ENCODE measurements at places on chromosomes 16 and 17.

GRCh38 chr16:87229230-87230188 lies 87.7 kb downstream of the C16orf95 start:
- DNase-seq = no peak

DNA sequence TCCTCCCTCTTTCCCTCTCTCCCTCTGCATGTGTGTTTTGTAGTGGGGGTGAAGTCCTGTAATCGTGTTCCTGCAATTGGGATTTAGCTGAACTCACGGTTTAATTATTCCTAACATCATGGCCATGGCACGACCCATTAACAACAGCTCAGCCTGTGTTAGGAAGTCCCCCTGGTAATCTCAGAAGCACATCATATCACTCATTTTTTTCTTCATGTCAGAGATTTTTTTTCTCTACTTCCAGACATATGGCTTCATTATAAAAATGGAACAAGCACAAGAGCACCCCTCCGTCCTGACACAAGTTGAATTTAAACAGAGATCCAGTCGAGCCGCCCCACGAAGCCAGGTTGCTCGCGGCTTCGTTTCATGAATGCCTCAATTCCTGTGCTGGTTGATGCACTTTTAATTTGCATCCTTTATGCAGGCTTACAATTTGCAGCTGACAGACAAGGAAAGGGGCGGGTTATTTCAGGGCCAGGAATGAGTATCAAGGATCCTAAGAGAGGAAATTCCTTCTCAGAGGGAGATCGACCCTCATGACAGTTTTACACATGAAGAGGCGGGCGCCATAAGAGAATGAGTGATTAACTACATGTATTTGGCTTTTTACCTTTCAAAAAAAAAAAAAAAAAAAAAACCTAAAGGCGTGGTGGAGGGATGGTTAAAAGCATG lies 192.9 kb downstream of the MAF start:
- no peak for DNase-seq

- DNase-seq = no peak
Measured at GRCh38 chr16:85733155-85733838, 17.6 kb downstream of the C16orf74 start.

- no peak for DNase-seq
Measured at GRCh38 chr16:48892893-48893292, 282.9 kb upstream of the N4BP1 start.

- DNase-seq = no peak
Measured at GRCh38 chr17:77724876-77725615, 233.5 kb upstream of the TNRC6C start.

DNA sequence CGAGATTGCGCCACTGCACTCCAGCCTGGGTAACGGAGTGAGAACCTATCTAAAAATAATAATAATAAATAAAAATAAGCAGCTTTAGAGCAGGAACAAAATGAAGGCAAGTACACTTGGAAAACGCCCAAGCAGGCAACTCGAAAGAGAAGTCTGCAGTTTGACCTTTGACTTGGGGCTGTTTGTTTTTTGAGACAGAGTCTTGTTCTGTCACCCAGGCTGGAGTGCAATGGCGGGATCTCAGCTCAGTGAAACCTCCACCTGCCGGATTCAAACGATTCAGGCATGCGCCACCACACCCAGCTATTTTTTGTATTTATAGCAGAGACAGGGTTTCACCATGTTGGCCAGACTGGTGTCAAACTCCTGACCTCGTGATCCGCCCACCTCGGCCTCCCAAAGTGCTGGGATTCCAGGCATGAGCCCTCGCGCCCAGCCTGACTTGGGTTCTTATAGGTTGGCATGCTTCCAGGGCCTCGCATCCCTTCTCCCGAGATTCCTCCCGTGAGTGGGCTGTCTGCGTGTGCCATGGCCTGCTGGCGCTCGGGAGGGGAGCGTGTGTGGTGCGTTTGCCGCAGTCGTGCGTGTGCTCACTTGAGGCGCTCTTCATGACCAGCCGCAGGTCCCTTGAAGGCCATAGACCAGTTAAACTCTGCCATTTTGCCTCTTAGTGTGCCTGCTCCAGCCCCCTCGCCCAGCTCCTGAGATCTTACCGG lies 18.4 kb upstream of the UBE2I start:
- DNase-seq = no peak

- peak; percentile 51 for DNase-seq
Measured at GRCh38 chr17:59165933-59166342, 10.4 kb downstream of the PRR11 start.

GRCh38 chr17:17935321-17936271 lies 36.6 kb downstream of the TOM1L2 start:
- no peak for DNase-seq

GRCh38 chr16:88610080-88610479 lies 28.3 kb upstream of the IL17C start:
- DNase-seq = no peak

GRCh38 chr16:61684541-61684940 lies 351.7 kb downstream of the CDH8 start:
- no peak for DNase-seq

DNA sequence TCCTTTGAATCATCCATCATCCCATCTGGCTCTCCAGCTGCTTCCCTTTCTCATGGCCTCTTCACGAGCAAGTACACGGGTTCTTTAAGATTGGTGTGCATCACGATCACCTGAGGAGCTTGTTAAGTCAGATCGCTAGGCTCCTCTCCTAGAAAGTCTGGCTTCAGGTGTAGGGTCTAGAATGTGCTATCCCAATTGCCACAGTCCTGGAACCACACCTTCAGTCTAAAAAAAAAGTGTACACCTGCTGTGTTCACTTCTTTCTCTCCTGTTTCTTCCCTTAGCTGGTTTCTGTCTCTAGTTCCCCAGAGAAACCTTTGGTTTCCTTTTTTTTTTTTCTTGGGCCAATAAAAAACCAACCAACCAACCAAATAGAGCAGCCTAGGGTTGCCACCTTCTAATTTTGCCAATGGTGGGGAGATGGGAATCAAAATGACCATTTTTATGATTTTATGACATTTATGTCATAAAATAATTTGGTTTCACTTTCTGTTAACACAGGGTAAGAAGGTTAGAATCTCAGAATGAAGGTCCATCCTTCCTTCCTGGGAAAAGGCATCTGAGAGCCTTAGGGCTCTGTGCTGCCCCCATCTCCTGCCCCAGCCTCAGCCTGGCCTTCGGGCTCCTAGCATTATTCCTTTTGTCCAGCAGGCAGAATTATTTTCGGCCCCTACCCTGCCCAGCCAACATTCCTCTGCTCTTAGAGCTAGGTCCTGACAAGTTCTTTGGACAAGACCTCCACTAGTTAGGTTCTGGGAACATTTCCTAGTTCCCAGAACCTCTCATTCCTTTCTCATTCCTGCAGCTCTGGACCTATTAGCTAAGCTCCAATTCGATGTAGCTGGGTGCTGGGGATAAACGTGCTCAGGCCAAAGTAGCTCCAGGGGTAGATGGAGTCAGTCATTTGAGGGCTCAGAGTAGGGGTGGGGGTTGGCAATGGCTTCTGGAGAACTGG lies 1.9 kb upstream of the GGT6 start:
- no peak for DNase-seq

DNA sequence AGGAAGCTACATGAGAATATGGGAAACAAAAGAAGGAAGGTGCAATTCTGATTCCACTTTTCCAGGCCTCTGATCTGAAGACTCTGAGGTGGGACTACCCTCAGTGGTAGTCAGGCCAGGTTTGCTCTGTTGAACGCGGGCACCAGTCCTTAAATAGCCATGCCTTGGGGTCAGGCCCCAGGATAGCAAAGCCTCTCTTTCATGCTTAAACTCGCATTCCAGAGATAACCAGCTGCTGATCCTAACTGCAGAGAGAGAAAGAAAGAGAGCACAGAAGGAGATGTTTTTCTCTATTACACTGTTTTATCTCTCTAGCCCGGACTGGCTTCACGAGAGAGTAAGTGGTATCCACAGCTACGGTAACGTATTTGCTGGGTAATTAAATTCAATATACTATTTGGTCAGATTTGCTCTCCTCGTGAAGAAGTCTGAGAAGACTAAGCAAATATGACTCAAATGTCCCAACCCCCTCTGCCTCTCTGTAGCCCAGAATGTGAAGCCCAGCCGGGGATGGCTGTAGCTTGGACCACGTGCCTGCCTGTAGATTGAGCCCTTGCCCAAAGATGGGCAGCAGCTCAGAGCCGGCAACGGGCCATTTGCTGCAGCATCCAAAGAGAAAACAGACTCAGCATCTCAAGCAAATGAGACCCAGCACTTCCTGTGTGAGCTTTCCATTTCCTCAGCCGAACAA lies 122.2 kb downstream of the SMG6 start:
- no peak for DNase-seq

DNA sequence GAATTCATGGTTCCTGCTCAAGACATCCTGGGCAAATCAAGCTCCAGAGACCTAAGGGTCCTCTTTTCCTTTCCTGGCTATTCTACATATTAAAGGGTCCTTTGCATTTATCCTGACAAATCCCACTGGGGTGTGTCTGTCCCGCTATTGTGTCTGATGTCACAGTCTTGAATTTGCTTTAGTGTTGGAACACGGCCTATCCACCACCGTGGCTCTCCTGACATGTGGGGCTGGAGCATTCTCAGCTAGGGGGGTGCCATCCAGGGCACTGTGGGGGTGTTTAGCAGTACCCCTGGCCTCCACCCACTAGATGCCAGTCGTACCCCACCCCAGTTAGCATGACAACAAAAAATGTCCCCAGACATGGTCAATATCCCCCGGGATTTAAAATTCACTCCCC lies 92.9 kb downstream of the IRF8 start:
- no peak for DNase-seq

GRCh38 chr17:17635126-17635525 lies 43.6 kb upstream of the PEMT start:
- no peak for DNase-seq

GRCh38 chr17:57001541-57001940 lies 23.6 kb downstream of the SCPEP1 start:
- no peak for DNase-seq

- no peak for DNase-seq
Measured at GRCh38 chr17:56867948-56868376, 34.0 kb downstream of the DGKE start.

DNA sequence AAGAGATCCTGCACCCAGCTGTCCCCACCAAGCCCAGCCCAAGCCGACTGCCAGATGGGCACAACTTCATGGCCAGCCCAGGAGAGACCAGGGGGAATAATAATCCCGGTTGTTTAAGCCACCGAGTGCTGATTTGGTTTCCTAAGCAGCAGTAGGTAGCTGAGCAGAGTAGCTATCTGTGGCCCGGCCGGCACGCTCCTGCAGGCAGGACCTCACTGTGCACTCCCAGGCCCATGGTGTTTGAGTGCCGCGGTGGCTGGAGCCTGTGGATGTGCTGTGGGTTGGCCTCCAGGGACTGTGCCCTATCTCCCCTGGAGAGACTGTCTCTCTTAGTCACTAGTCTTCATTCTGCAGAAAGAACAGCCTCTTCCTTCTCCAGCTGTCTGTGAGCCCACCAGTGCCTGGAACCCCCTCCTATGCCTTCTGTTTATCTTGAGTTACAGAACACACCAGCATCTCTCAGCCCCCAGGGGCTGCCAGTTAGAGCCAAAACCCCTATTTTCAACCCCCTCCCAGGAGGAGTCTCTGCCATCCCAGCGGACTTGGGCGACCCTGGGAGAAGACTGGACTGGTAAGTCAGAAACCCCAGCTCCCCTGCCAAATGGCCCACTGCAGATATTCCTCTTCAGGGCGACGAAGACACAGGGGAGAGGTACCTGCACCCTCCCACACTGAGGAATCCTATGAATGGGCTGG lies 152.0 kb downstream of the SDK2 start:
- no peak for DNase-seq

DNA sequence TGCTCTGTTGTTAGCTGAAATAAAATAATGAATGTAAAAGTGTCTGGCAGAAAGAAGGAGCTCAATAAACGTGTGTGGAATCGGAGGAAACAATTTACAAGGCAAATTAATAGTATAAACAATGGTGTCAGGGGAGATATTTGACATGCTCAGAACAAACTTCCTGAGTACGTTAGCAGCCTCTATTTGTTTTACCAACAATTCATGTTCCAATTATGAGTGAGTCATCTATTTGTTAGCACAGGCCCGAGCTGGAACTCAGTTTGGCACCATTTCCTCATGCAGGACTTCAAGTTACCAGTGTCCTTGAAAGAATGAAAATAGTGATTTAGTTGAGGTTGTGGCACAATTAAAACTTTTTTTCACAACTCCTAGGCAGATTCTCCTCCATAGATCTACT lies 9.1 kb downstream of the ASIC2 start:
- peak; percentile 31 for DNase-seq

DNA sequence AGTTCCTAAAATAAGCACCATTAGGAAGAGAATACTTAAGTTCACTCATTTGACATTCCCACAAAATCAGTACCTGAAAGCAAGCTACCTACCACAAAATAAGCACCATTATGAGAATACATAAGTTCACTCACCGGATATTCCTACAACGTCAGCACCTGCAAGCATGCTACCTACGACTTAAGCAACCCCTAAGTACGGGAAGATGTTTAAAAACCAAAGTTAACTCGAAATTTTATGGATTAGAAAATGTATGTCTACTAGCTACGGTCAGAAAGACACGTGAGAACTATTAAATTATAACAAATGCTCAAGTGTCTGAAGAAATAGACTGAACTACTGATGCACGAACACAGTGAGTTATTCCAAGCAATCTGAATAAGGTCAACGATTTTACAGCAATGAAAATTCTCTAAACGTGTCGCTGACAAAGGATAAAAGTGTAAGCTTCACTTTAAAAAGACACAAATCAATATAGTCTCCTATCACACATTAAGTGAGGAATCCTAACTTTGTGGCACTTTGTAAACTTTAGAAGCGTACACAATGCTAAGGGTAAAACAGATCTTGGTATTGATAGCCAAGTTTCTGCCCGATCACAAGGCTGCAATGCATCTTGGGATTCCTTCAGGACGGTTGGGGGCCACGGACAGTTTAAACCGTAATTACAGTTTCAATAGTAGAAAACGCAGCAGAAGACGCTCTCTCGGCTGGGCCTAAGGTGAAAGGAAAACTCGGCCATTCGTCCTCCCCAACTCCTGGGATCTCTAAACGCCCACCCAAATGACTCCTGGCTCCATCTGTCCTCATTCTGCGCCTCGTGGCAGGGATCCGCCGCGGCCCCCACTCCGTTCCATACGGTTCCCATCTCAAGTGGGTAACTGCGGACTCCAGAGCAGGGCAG lies 1.3 kb downstream of the GSPT1 start:
- peak; percentile 24 for DNase-seq

GRCh38 chr17:27575096-27575911 lies 55.7 kb upstream of the LGALS9 start:
- no peak for DNase-seq

DNA sequence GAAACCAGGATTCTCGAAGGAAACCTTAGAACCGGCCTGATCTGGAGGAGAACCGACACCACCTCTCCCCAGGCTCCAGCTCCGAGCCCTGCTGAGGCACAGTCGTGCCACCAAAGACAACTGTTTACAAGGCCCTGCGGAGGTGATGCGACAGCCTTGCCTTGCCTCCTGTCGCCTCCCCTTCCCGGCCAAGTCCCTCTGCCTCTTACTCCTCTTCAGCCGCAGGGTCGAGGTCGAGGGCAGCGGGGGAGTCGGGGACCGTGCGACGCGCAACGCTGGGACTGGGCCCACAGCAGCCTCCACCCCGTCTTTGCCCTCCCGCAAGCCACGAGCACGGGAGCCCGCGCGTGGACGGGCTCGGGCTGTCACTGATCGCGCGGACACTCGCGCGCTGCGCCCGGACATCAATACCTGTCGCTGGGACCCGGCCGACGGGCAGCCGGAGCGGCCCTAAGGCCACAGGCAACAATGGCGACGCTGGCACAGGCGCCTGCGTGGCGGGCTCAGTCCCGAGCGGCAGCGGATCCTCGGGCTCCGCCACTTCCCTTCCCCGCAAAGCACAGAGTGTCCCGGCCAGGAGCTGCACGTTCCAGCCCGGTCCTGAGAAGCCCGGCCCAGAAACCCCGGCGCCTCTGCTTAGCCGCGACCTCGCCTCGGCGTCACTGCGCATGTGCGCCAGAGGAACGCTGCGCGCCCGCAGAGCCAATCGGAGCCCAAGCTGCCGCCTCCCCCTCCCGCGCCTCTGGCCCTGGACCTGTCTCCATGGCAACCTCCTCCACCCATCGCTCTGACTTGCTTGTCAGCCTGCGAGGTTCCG lies at the start of gene ZNF287:
Gene ZNF287 (minus strand): TSS at position 664 of the 817 bp plus-strand sequence. CDS start 1,473 bp downstream, outside the sequence.
- DNase-seq = no peak

Data from Calu3 (cell line).